HuH-7 (cell line): ENCODE measurements at places on chromosomes 7 and 10.

DNA sequence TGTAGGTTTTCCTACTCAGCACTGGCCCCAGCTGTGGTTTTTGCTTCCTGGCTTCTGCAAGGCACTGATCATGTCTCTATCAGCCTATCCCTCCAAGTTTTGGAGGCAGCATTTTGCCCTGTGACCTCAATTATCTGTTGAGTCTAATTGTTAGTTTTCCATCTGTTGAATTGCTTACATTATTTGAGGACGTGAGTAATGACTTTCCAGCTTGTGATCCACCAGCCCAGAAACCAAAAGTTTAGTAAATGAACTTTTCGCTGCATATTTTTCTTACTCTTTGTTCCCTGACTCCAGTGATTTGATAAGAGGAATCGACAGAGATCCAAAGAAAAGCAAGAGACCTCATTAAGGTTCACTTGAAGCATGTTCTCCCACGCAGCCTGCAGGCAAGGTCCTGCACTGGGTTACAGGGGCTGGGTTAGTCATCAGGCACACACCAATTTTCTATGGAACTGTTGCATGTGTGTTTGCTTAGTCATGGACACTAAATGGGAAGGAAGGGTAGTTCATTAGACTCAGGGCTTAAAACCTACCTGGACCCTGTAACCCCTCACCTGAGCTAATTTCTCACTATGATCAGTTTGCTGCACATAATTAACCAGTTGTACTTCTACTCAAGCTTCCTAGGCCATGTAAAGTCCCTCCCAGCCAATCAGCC is 57.2 kb downstream of the AKR1E2 start:
- DNase-seq: no peak

DNA sequence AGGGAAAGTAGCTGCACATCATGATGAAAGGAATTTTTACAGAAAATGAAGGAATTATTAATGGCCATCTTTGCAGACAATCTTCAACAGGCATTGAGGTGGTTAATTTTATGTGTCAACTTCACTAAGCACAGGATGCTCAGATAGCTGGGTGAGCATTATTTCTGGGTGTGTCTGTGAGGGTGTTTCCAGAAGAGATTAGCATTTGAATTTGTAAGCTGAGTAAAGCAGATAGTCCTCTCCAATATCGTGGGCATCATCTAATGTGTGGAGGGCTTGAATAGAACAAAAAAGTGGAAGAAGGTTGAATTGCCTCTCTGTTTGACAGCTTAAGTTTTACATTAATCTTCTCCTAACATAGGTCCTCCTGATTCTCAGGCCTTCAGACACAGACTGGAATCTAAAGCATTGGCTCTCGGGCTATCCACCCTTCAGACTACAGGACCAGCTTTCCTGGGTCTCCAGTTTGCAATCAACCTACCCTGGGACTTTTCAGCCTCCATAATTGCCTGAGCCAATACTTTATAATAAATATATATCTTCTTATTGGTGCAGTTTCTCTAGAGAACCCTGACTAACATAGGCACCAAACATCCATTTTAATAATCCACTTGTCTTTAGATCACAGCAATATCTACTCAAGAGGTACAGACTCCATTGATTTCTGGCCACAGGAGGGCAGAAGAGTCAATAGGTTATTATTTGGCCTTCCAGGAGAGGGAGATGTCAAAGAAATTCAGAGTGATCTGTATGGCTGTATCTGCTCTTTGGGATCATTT is 10.5 kb upstream of the CRPPA start:
- DNase-seq: peak; percentile 43

GRCh38 chr7:24922099-24922773 is 57.7 kb downstream of the OSBPL3 start:
- DNase-seq: no peak

GRCh38 chr7:31948029-31948428 is 122.2 kb downstream of the PDE1C start:
- DNase-seq: peak; percentile 28

DNA sequence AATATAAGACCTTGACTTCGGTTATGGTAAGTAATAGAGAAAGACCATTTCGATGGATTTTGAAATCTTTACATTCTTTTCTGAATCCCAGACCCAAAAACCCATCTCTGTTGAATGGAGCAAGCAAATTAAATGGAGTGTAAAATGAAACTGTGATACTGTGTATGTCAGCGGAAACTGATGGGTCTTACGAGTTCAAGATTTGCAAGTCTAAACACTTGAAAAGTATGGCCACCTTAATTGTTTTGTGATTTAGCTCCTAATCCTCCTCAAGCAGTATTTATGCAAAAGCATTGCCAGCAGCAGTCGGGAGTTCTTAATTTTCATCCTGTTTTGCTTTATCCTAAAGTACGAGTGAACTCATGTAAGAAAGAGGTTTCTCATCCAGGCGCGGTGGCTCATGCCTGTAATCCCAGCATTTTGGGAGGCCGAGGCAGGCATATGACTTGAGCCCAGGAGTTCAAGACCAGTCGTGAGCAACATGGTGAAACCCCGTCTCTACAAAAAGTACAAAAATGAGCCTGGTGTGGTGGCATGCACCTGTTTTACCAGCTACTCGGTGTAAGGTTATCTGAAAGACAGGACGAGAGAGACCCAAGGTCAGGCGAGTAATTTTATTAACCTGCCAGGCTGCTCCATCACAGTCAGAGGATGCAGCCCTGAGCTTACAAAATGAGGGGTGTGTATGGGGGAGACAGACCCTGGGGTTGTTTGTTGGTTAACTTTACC is 5.8 kb upstream of the DHTKD1 start:
- DNase-seq: no peak

DNA sequence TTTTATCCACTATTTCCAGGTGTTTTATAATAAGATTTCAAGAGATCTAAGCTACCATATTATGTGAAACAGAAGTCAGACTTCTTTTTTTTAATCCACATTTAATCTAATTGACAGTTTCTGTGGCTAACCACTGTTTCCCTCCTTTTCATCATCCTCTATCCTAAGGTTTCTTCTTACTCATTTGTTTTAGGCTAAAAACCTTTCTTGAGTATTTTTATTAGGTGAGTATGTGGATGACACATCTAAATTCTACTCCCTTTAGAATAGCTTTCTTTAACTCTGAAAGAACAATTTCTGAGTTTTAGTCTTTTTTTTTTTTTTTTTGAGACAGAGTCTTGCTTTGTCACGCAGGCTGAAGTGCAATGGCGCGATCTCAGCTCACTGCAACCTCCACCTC is 62.7 kb downstream of the NPY start:
- DNase-seq: no peak

DNA sequence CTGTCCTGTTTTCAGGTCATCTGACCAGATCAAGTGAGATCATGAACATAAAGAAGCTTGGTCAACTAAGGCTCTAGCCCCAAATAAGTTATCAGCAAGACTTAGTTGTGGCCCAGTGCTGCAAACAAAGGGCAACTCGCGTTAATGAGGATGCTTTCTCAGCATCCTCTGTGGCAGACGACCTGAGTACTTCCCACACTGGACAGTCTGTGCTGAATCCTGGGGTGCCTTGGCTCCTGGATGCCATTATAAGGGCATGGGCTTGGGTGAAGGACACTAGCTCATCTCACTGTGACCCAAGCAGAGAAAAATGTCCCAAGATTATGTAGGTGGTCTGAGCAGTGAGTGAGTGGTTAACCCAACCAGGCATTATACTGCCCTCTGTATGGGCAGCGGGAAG is 13.9 kb downstream of the CPA5 start:
- no peak for DNase-seq

- DNase-seq: no peak
These were observed 105.3 kb downstream of the ARHGAP21 start for GRCh38 chr10:24618401-24618800.

DNA sequence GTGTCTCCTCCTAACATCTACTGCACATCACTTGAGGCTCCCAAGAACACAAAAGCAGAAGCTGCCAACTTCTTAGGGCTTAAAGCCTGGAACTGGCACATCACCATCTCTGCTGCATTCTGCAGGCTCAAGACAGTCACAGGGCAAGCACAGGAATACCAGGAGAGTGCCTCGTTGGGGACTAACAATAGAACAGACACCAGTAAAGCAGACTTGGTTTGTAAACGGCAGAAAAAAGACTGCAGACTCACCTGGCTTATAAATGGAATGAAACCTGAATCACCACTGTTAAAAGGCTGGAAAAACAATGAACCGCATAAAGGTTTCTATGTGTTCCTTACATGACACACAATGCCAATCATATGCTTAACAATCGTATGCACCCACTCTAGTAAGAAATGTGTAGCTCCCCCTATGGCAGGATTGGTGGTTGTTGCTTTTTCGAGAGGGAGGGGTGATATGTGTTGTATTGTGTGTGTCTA is 12.8 kb downstream of the RHEB start:
- no peak for DNase-seq
